ENCODE measurements at places on chromosomes 6 and 20.
A peak's percentile ranks its signal among the peaks of the same experiment; 100 is the strongest.

GRCh38 chr20:25508083-25508770 lies 77.1 kb downstream of the NINL start:
- DNase-seq = peak; percentile 43

GRCh38 chr6:31760790-31761189 lies 1.7 kb upstream of the SAPCD1 start:
- DNase-seq = no peak

GRCh38 chr6:3119040-3119723 lies 671 bp downstream of the BPHL start:
- DNase-seq = no peak

- no peak for DNase-seq
Observed at GRCh38 chr6:21022343-21023107, 488.3 kb downstream of the CDKAL1 start.

- no peak for DNase-seq
Observed at GRCh38 chr6:36053878-36054277, 26.3 kb downstream of the MAPK14 start.

GRCh38 chr20:21190869-21191268 lies 65.0 kb downstream of the KIZ start:
- DNase-seq = no peak

- DNase-seq = no peak
Observed at GRCh38 chr20:42754706-42755105, 435.0 kb downstream of the PTPRT start.

GRCh38 chr20:43960231-43960630 lies 45.6 kb downstream of the TOX2 start:
- no peak for DNase-seq

DNA sequence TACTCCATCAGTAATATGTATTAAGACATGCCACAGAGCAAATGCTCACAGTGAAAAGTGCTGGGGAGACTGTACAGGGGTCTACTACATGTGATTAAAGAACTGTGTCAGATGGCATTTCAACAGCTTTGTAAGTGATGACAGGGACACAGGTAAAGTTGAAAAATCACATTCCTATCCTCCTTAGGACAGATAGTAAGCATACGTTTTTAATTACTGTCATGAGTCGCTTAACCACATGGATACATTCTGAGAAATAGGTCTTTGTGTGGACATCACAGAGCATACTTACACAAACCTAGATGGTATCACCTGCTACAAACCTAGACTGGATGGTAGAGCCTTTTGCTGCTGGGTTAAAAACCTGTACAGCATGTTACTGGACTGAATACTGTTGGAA lies 645.8 kb upstream of the AGPAT4 start:
- no peak for DNase-seq

DNA sequence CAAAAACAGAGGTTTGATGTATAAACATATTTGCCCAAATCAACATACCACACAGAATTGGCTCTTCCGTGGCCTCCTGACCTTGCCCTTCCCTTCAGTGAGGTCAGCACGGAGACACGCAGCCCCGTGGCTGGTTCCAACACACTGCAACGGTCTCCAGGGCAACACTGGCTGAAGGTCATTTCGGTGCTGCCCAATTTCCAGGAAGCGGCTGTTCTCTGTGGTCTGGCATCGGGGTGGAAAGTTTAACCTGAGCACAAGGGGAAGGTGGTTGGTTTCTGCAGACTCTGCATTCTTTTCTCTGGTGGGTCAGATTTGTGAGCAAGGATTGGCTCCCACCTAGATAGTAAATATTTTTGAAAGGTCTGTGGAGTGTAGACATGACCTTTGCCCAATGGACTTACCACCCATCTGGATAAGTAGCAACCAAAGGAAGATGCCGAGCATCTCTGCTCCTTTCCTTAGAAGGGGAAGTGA lies 177.6 kb upstream of the PHACTR1 start:
- no peak for DNase-seq

- DNase-seq = peak; percentile 47
Observed at GRCh38 chr6:44630125-44631028, 242.9 kb downstream of the CDC5L start.

- no peak for DNase-seq
Observed at GRCh38 chr6:158860279-158860865, 41.2 kb upstream of the EZR start.

DNA sequence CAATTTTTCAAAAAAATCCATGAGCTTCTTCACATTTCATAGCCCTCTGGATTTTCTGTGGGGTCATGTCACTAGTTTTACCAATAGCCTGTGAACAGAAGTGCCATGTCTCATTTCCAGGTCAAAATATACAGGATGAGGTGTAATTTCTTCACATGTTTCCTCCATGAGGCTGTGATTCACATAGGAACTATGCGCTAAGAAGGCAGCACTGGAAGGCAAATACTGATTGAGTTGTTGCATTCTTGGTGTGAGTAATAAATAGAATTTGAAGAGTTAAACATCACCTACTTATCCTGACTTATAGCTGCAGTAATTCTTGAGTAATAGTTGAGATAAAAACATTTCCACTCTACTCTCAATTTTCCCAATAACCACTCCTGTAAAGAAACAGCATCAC lies 442.3 kb downstream of the HAO1 start:
- DNase-seq = peak; percentile 12

GRCh38 chr6:169862043-169862891 lies 110.8 kb downstream of the ERMARD start:
- no peak for DNase-seq

GRCh38 chr6:167330750-167331149 lies 5.9 kb downstream of the TTLL2 start:
- no peak for DNase-seq

DNA sequence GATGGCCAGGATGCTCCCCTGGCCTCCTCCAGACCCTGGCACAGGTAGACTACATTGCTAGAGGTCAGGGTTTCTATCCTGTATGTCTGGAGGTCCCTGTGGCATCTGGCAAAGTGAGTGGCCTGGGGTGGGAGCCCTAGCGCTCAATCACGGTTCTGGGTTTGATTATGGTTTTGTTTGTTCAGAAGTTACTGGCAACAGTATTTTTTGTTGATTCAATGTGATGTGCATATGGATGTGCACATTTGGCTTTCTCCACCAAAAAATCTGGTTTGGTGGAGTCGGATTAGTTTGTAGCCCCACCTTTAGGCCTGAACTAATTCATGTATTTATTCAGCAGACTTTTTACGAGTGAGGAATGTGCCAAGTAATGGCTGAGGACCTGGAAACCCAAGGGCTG lies 109.7 kb downstream of the VEGFA start:
- DNase-seq = no peak

- no peak for DNase-seq
Observed at GRCh38 chr6:141026504-141026903, 1106.2 kb upstream of the GJE1 start.

DNA sequence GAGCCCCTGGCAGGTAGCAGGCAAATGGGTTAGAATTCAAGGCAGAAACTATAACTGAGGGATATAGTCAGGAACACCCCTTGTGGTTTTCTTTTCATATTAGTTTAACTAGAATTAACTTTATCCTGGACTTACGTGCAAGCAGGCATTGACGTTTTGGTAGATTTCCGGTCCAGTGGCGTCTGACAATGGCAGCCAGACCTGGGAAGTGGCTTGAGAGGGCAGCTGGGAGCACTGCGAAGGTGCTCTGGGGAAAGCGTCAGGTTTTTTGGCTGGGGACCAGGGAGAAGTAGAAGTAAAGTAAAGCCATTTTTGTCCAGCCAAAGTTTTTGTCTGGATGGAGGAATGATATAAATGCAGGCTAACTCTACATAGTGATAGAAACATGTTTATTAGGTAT lies 8.4 kb upstream of the ACSS1 start:
- no peak for DNase-seq

- DNase-seq = no peak
Observed at GRCh38 chr6:42805297-42805861, 23.5 kb downstream of the BICRAL start.

DNA sequence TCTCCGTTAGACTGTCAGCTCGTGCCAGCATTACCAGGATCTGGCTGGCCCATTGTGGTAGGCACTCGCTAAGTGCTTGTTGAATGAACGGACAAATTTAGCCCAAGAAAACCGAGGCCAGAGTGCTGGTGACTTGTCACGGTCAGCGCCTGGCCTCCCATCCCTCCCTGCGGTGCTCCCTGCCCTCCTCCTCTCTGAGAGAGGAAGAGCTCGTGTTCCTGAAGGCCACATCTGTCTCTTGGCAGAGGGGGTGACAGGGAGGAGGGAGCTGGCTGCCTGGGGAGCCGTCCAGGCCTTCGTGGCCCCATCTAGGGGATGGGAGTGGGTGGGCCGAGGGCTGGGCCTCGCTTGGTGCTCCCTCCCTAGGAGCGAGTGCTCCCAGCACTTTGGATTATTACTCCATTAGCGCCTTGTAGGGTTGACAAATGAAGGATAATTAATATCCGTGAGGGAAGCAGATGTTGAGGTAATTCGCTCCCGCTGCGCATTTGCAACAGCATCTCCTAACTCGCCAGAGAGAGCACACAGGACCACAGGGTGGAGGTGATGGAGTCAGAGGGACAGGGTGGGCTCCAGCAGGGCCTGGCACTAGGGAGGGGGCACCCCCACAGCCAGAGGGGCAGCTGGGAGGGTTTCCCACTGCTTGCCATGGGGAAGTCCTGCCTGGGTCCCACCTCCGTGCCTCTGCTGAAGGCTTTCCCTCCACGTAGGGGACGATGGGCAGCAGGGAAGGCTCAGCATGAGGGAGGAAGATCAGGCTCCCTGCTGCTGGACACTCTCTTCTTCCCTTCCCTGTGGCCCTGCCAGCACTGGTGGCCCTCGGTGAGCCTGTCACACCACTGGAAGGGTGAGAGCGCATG lies 37.0 kb downstream of the VSTM2L start:
- DNase-seq = no peak

DNA sequence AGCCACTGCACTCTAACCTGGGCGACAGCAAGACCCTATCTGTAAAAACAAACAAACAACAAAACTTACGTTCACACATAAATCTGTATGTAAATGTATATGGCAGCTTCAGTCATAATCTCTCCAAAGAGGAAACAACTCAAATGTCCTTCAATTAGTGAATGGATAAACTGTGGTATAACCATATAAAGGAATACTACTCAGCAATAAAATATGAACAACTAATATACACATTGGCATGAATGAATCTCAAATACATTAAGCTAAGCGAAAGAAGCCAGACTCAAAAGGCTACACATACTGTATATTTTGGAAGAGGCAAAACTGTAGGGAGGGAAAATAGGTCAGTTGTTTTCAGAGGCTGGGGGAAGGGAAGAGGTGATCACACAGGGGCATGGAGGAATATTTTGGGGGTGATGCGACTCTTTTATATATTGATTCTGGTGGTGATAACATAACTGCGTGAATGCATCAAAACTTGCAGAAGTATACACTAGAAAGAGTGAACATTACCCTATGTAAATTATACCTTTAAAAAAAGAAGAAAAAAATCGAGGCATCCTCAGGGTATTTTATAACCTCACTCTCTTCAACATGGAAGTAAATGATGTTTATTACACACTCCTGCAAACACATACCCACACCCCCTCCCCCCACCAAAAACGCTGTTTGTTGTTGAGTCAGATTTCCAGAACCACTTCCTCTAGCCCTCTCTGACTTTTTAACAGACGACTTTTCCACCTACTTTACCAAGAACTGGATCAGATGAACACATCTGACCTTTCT lies 115.2 kb upstream of the RNF24 start:
- DNase-seq = no peak

DNA sequence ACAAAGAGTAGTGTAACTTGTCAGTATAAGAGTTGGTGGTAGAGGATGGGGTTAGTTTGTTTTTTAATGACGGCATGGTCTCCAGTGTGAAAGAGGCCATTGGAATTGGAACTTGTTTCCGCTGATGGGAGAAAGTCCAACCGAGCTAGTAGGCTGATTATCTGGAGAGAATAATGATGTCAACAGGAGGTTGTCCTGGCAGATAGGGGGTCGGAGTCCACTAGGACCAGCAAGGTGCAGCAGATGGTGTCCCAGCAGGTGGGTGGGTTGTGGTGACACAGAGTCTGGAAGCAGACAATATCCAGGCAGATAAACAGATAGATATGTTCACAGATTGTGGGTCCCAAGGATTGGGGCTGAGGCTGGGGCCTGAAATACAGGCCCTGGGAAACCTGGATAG lies 35.1 kb downstream of the PKIB start:
- DNase-seq = no peak

DNA sequence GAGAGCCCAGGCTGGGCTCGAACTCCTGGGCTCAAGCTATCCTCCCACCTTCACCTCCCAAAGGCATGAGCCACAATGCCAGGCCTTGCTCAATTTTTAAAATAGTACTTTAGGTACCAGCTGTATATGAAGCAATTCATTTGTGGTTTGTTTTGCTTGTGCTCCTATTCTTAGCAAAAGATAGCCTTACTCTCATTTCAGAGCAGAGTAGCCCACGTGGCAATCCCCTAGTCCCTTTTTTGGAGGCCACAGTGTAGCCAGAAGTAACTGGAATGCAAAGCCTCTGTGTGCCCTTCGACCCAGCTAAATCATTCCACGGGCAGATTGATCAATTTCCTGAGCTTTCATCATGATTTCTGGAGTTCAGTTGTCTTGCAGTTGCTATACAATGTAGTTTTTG lies 372.2 kb downstream of the NRN1 start:
- DNase-seq = no peak

DNA sequence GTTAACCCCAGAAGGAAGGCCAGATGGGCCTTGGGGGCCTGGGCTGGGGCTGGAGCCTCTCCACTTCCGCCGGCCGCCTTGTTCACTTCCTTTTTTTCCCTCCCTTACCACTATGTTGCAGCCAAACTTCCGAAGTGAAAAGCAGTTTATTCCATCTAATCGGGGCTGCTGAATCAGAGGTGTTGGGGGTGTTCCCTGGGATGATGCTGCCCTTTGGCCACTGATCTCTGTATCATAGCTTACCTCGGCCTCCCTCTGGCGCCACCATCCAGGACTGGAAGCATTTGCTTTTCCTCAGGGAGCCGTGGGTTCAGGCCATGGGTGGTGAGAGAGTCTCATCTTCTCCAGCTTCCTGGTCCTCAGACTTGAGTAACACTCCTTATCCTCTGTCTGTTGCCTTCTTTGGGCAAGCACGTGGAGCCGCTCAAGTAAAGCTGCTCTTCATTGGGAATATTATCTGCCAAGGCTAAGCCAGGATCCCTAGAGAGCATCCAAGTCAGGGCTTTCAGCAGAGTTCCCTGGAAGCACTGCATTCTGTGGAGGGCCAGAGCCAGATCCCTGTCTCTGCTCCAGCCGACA lies 39.6 kb downstream of the SLX4IP start:
- no peak for DNase-seq

GRCh38 chr20:49336786-49337185 lies 58.9 kb upstream of the ZNFX1 start:
- DNase-seq = no peak

GRCh38 chr6:152821525-152821924 lies 70.9 kb downstream of the VIP start:
- DNase-seq = no peak

DNA sequence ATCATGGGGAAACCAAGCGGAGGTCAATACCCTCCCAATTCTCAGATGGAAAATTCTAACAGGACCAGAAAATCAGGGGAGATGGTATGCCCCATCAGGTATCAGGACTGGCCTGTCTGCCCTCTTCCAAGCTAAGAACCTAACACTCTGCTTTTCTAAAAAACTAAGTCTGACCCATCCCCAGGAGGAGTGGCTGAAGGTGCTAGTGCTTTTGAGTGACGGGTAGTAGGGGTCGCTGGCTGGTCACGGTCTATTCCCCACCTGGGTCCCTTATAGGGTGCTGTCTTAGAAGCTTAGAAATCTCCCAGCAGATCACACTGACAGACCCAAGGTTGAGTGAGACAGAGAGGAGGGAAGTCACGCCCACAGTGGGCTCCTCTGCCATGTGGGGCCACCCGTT lies 9.6 kb downstream of the ABHD16A start:
- no peak for DNase-seq

- DNase-seq = peak; percentile 52
Observed at GRCh38 chr20:17995967-17996819, 27.4 kb downstream of the MGME1 start.

GRCh38 chr20:2329286-2329685 lies 33.5 kb downstream of the TGM3 start:
- DNase-seq = no peak
